Colonic mucosa (tissue), 4 donors: ENCODE measurements at places on chromosomes 12 and 14. TPM values are rescaled to one million over a fixed set of nuclear protein-coding genes. Genes with fewer than 3 reads are reported as not detected.

GRCh38 chr14:102969060-102969791, 46.8 kb downstream of the AMN start:
- no peak overlapping the region for H3K4me3 ChIP-seq
- no peaks in the 10 kb centered on the region for H3K27me3 ChIP-seq
- H3K27ac ChIP-seq, result no peak overlapping the region
- H3K36me3 ChIP-seq, result peaks cover 14% of the 10 kb centered on the region
- no peak for DNase-seq
- no peaks in the 10 kb centered on the region for H3K4me1 ChIP-seq

GRCh38 chr14:41349289-41349910, 257.3 kb upstream of the LRFN5 start:
- no peaks in the 10 kb centered on the region for H3K4me1 ChIP-seq
- no peak overlapping the region for H3K4me3 ChIP-seq
- H3K27ac ChIP-seq, result no peak overlapping the region
- no peaks in the 10 kb centered on the region for H3K36me3 ChIP-seq
- H3K27me3 ChIP-seq, result no peaks in the 10 kb centered on the region

DNA sequence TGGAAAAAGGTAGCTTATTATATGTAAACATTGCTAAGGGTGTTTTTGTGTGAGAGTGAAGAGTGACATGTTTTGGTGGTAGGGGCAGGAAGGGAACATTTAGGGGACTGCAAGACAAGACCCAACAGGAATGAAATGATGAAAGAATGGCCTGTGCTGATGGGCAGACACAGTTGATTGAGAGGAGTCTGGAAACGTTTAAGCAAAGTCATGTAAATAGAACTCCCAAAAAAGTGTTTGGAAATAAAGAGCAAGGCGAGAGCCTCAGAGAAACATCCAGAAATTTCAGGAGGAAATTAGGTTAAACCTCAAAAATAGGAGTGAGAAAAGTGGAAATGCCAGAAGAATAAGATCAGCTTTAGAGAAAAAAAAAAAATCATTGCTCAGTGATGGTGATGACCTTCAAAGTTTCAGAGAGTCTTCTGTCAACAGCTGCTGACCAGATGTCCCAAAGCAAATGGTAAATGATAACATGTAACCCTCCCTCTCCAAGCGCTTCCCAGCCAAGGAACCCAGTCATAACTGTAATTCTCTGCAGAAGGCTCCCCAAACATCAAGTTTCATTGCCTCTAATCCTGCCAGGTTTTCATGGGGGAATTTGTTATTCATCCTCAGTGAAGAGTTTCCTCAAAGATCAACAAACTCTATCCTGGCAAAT, 223.2 kb upstream of the FAR2 start:
- H3K27me3 ChIP-seq, result no peaks in the 10 kb centered on the region
- no peak for DNase-seq
- H3K4me1 ChIP-seq, result no peaks in the 10 kb centered on the region
- H3K27ac ChIP-seq, result no peak overlapping the region

DNA sequence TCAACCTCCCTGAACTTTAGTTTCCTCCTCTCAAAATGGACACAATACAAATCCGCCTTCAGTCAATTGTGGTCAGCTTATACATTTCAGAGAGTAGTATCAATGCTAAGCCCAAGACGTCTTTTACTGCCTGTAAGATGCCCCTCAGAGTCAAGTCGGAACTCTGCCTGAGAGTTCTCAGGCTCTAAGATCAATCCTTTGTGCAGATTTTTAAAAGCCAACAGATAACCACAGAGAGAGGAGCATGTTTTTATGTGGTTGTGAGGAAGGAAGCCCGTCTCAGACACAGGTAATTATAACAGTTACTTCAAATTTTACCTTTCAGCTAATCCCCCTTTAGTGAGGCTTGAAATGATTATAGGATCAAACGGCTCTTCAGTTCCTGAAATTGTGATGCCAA, 91.6 kb downstream of the HELB start:
- H3K4me3 ChIP-seq, result no peak overlapping the region
- no peak for DNase-seq
- H3K4me1 ChIP-seq, result no peaks in the 10 kb centered on the region

DNA sequence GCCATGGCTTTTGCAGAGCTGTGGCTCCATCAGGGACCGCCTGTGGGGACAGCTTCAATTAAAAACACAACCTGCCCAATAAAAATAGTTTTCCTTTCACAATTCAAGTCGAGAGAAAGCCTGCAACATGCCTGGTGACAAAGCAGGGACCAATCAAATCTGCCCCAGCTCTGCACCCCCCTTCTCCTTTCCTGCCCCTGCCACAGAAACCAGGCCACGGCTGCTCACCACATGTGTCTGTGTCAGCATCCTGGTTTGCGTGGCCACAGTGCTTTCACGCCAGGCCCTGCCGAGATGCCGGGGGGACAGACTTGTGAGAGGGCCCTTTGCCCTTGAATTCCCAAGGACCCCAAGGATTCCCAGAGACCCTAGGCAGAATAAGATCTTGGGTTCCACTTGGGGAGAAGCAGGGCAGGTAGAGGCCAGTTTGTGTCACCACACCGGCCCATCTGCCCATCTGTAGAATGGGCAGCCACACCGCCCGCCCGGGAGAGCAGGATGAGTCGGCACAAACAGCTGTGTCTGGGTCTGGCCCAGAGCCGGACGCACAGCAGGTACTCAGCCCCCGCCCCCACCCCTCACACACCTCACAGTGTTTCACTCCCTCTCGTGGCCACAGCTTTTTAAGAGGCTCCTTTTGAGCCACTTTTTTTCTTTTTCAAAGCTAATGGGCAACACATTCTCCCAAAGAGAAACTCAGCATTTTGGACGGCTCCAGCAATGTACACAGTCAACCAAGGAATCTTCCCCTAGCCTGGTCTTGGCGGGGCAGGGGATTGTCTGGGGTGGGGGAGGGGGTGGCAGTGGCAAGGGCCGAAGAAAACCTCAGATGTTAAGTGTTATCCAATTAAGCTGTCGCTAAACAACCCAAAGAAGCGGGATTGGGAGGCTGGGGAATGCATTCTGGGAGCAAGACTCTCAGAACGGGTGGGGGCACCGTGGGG, 41.5 kb downstream of the BCL11B start:
- no peaks in the 10 kb centered on the region for H3K4me1 ChIP-seq
- DNase-seq, result no peak
- H3K4me3 ChIP-seq, result no peak overlapping the region
- peak overlapping the region; percentile 1 for H3K27ac ChIP-seq
- H3K36me3 ChIP-seq, result no peaks in the 10 kb centered on the region
- H3K27me3 ChIP-seq, result no peaks in the 10 kb centered on the region

GRCh38 chr12:242496-242895, 20.1 kb downstream of the SLC6A13 start:
- H3K27ac ChIP-seq, result no peak overlapping the region
- H3K4me3 ChIP-seq, result no peak overlapping the region

DNA sequence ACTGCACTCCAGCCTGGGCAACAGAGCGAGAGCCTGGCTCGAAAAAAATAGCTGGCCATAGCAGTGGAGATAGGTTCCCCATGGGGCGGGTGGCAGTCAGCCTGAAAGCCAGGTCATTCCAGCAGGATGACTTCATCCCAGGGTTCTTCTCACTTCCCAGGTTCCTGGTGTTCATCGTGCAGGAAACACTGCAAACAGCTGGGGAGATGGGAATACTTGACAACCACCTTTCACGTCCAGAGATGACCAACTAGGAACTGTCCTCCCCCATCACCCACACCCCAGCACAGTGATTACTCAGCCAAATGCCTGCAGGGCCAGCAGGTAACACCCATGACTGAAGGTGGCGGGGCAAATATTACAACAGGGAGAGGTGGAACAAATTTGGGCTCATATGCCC, 1.7 kb downstream of the VSIG10 start:
- no peak overlapping the region for H3K4me3 ChIP-seq
- peak overlapping the region; percentile 89 for H3K27ac ChIP-seq
- peaks cover 4% of the 10 kb centered on the region for H3K4me1 ChIP-seq
- DNase-seq, result peak; percentile 66
- H3K27me3 ChIP-seq, result no peaks in the 10 kb centered on the region

DNA sequence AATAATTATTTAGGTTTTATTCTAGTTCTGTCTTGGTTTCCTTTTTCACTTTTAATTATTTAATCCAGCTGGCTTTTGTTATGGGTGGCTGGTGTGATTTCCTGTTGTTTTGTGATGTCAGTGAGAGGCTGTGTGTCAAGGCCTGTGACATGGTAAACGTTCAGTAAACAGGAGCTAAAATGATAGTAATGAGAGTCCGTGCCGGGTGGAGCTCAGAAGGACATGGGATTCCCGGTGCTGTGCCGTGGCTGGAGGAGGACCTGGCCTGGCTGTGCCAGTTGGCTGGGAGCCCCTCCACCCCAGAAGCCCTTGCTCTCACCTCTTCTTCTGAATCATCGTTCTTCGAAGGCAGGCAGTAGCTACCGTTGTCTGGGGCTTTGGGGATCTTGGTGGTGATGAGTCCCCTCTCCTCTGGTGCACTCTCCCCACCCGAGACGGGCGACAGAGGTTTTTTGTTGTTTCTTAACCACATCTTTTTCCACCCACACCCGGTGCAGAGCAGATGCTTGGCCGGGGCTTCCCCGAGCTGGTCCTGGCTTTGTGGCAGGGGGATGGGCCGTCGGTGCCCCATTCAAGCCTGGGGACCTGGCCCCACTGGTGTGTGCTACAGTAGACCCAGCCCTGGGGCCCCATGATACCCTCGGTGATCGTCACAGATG, 29.1 kb downstream of the SH2B3 start:
- H3K27ac ChIP-seq, result peak overlapping the region; percentile 70
- no peaks in the 10 kb centered on the region for H3K36me3 ChIP-seq
- H3K4me1 ChIP-seq, result peaks cover 59% of the 10 kb centered on the region
- peak; percentile 73 for DNase-seq
- no peaks in the 10 kb centered on the region for H3K27me3 ChIP-seq

- no peak overlapping the region for H3K27ac ChIP-seq
- no peaks in the 10 kb centered on the region for H3K36me3 ChIP-seq
- DNase-seq, result no peak
- H3K4me1 ChIP-seq, result no peaks in the 10 kb centered on the region
- no peaks in the 10 kb centered on the region for H3K27me3 ChIP-seq
- H3K4me3 ChIP-seq, result no peak overlapping the region
Observed at GRCh38 chr14:90733139-90733808, 83.0 kb downstream of the TTC7B start.

DNA sequence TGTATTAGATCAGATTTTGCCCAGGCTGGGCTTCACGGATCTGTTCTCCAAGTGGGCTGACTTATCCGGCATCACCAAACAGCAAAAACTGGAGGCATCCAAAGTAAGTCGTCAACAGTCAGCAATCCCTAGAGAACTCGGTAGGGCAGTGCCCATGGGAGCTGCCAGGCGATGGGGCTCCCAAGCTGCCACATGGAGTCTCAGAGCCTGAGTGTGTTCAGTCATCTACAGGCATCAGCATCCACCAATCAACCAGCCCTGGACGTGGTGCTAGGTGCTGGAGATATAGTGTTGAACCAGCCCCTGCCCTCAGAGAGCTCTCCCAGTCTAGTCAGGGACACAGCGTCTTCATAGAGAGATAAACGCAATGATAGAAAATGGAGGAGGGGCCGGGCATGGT, 6.9 kb downstream of the SERPINA4 start:
- DNase-seq, result no peak
- no peaks in the 10 kb centered on the region for H3K36me3 ChIP-seq
- no peak overlapping the region for H3K27ac ChIP-seq
- no peaks in the 10 kb centered on the region for H3K4me1 ChIP-seq
- no peaks in the 10 kb centered on the region for H3K27me3 ChIP-seq
- H3K4me3 ChIP-seq, result no peak overlapping the region

Gene RTL1
- total RNA-seq, result not detected

Gene TGFB3
- total RNA-seq, result 3.9 TPM

Gene RNASE1
- 244 TPM for total RNA-seq

Gene POTEM
- total RNA-seq, result not detected
